ENCODE measurements at places on chromosomes 11 and 22.

DNA sequence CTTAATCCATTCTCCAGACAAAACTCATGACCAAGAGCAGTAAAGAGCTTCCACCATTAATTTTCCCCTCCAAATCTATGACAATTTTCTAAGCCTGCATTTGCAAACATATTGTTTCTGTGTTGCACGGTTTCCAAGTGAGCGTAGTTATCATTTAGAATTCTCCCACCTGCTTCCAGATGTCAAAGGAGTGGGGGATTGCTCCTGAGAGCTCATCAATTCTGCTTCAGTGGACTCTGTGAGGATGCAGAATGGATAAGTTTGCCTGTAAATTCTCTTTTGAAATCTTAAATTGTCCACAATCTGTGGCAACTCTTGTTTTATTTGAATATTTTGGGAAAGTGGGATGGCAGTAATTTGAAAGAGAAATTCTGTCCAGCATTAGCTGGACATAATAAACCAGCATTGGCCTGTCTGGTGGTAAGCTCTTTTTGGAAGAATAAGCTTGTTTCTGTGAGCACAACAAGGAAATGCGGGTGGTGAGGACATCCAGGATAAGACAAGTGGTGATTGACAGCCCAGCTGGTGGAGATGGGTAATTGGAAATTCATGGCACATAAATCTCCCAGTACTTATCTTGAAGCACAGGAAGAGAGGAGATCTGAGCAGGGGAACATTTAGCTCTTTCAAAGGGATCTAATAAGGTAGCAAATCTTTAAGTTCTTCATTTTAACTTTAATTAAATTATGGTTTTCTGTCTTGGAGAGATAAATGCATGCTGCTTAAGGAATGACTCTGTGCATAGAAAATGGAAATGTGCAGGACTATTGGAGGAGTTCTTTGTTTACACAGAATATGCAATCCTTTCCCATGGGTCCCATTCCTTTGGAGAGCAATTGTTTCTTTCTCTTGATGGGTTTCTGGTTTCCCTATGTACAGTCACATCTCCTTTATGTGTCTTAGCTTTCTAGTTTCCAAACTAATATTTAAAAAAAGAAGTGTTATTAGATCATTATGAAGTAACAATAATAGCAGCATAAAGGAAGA lies 73.2 kb downstream of the FAT3 start:
- DNase-seq: no peak

DNA sequence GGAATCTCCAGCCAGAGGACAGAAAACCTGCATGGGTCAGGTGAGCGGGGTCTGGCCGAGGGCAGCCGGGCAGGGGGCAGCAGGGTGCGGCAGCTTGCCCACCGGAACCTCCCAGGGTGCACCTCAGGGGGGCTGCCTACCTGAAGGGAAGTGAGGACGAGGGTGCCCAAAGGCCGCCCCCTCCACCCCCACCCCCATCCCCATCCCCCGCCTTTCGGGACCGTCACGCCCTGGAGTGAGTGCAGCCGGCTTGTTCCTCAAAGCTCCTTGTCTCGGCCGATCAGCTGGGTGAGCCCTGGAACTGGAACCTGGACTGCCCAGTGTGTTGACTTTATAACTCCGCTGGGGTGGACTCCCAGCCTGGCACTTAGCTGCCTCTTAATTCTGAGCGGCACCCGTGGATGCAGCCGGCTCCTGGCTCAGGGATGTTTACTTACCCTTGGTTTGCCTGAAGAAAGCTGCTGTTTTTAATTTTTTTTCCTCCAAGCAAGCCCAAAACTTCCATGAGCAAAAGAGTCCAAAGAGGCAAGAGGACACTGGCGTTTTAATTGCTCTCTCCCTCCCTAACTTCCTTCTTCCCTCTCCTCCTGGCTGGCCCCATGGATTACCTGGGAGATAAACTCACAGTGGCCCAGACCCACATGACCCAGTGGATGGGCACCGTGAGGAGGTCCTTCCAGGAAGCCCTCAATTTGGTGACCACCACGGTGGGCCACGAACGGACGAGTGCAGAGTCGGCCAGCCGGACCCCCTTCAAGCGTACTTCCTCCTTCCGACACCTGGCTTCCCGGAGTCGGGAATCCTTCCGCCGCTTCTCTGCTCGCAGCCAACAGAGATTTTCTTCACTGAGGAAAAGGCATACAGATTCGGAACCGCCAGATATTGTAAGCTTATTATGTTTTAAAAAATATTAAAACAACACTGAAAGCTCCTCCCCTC lies 87.8 kb upstream of the CRYBB3 start:
- DNase-seq: no peak

DNA sequence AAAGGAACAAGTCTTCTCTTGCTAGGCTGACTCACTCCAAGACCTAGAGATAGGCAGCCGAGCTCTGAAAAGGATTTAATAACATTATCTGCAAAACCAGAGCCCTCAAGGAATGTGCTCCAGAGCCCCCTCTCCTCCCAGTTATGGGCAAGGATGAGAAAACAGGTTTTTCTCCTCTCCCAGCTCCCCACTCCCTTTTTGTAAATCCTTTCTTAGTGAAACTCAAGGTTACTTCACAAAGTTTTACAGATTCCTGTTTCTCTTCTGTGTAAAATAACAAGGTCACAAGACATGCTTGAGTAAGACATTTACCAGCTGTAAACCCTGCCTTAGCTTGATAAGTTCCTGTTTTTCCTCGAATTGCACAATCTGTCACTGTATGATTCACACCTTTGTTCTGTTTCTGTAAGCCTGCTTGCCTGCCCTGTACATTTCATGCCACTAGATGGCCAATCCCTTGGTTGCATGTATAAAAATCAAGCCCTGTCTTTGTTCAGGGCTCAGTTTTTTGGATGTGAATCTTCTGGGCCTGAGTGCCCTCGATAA lies 489.4 kb downstream of the KCNA4 start:
- no peak for DNase-seq

DNA sequence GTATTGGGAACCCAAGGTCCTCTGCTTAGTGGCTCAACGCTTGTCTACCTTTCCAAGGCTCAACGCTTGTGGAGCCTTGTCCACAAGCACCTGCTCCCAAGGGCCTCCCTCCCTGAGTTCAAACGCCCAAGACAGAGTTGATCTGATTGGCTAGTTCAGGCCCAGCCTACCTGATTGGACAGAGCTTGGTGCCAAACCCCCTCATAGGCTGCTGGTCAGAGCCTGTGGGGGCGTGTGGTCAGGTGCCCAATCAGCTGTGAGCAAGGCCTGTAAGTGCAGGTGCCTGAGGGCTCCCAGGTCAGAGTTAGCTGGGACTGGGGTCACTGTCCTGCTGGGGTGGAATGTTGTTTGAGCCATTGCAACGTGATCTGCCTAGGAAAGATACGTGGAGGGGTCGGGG lies 16.9 kb upstream of the TMPRSS6 start:
- no peak for DNase-seq

- DNase-seq: no peak
These were observed 26.1 kb downstream of the UBE2L3 start for GRCh38 chr22:21593406-21594232.

GRCh38 chr11:10809373-10810160 lies 841 bp upstream of the EIF4G2 start:
- DNase-seq: peak; percentile 32

DNA sequence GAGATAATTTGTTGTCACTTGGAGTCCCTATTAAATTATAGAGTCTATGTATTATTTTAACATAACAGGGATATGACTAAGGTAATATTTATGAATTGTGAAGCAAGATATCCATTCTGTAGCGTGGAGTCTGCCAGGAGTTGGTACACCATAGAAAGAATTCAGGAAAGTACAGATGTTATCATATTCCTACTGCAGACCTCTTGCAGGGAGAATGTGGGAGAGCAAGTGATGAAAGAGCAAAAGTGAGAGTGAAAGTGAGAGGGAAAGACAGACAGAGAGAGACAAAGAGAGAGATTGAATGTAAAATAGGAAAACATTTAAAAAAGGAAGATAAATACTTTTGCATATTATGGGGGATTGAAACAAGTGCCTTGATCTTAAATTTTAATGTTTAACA lies 468.8 kb downstream of the CNTN5 start:
- no peak for DNase-seq

- DNase-seq: no peak
These were observed 9.8 kb downstream of the TRAF6 start for GRCh38 chr11:36500315-36500721.

- no peak for DNase-seq
These were observed 195.9 kb downstream of the SNX19 start for GRCh38 chr11:130720232-130721022.

DNA sequence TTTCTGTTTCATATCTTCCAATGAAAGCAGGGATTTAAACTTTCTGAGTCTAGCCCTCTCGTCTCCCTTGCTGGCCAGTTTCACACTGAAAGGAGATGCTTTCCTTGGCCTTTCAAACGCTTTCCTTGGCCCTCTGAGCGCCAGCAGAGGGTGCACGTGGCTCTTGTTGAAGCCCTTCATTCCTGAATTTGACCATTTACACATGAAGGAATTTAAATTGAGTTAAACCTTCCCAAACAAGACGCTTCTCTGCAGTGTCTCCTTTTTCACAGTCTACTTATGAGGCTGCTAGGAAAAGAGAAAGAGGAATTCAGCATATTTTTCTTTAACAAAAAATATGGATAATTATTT lies 21.6 kb downstream of the NNMT start:
- DNase-seq: no peak

DNA sequence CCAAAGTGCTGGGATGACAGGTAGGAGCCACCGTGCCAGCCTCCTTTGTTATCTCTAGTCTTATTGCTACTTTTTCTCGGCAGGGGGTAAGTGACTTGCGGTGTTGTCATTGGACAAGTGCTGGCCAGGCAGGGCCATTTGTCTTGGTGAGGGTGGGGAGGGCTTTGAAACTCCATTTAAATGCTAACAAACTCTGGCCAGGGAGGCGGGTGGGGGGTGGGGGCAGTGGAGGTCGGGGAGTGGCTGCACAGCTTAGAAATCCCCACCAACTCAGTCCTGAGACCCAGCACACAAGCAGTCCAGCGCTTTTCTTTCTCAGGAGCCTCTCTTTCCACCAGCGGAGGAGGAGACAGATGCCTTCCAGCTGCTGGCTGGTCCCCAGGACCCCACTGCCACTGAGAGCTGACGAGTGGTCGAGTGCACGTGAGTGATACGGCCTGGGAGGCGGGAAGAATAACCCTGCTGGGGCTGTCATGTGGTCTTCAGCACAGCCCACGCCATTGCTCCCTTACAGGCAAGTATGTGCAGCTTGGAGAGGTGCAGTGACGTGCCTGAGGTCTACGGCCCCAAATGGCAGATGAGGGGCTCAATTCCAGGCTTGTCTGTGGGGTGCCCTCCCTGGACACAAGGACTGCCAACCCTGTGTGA lies 24.2 kb upstream of the OSBPL5 start:
- no peak for DNase-seq

DNA sequence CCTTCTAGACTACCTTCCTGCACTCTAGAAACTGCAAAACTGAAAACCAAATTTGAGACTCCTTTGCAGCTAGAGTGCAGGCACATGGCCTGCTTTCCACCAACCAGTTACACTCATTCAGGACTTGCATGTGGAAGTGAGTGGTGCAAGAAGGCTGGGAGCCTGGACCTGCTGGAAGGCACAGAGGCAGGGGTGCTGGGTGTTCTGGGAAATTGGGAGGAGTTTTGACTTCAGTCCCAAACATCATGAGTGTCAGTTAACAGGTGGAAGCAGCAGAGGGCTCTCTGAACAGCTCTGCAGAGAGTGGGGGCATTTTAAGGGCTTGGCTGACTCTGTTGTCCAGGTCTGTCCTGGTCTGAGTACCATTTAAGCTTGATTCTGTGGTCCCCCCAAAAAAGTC lies 49.3 kb upstream of the SYT13 start:
- no peak for DNase-seq

- DNase-seq: no peak
These were observed 11.1 kb downstream of the CTR9 start for GRCh38 chr11:10762185-10762584.

All from stimulated activated CD8-positive, alpha-beta memory T cell treated with anti-CD3 and anti-CD28 coated beads, Interleukin-4, amount 100 ng/mL, for 1 hour (primary cell).